Kidney capillary endothelial cell (primary cell): ENCODE measurements at places on chromosomes 6 and 20.

GRCh38 chr20:47713878-47714450 is 71.3 kb downstream of the SULF2 start:
- no peak for DNase-seq

- peak; percentile 96 for DNase-seq
These were observed 38.9 kb upstream of the PMEPA1 start for GRCh38 chr20:57748601-57749130.

DNA sequence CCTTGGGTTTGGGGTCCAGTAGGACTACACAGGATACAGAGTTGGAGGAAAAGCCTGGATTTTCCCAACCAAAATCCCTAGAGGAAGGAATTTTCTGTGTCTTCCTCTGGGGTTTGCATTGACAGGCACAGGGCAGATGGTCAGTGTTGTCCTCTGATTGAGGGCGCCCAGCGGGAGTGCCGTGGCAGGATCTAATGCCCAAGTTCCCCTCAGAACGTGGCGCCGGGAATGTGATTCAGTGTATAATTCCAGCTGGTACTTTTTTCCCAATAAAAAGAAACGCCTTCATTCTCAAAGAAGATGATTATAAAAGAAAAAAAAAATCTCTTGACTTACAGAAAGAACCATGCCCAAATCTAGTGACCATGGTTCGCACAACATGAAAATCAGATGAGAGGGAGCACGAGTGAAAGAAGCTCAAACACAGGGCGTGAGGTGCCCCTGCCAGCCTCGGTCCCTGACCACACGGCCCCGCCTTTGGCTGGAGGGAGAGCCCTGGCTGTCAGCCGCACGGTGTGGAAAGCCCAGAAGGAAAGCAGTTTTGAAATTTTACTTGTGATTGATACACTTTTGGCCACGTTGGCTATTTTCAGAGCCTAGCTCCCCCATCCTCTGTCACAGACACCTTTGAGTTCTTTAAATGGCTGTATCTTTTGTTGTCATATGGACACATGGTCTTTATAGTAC is 31.6 kb downstream of the VEGFA start:
- DNase-seq: no peak

- DNase-seq: no peak
These were observed 489.5 kb downstream of the CDH26 start for GRCh38 chr20:60447703-60448102.

- DNase-seq: no peak
These were observed 6.3 kb upstream of the NAA20 start for GRCh38 chr20:20010639-20011500.

DNA sequence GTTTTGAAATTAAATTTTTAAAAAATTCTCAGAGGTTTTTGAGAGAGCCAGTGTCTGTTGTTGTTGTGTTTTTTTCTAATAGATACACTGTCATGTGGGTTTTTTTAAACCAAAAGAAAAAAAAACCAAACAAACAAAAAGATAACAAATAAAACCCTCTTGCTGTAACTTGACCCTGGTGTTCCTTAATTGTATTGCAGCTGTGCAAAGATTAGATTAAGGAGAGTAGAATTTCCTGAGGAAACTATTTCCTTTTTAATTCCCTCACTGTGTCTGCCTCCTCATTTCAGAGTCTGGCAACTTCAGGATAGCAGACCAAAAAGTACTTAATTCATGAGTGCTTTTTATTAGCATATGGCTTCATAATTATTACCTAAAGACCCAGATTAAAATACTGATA is 281.9 kb downstream of the EPM2A start:
- DNase-seq: no peak

GRCh38 chr6:96302991-96303390 is 218.6 kb upstream of the UFL1 start:
- no peak for DNase-seq

DNA sequence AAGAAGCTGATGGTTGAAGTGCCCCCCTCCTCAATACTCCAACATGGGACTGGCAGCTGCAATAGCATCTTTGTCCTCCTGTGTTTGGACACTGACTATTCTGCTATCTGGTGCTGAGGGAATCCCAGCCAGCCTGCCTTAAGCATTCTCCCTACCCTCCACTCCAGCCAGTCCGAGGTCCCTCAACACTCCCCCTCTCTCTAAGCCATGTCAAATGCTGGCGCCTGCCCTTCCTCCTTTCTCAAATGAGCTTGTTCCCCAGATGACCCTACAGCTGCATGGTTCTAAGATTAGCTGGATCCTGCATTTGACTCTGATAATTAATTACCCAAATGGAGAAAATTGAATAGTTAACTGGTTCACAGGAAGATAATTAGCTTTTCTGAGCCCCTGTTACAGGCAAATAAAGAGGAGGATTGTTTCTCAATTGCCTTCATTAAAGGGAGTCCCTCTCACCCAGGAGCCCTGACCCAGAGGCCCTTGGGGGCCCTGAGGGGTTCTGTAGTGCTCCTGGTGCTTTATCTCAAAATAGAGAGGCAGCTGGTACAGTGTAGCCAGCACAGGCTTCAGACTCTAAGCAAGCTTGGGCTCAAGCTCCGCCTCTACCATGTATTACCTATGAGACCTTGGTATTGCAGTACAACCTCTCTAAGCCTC is 37.9 kb upstream of the CHD6 start:
- no peak for DNase-seq

DNA sequence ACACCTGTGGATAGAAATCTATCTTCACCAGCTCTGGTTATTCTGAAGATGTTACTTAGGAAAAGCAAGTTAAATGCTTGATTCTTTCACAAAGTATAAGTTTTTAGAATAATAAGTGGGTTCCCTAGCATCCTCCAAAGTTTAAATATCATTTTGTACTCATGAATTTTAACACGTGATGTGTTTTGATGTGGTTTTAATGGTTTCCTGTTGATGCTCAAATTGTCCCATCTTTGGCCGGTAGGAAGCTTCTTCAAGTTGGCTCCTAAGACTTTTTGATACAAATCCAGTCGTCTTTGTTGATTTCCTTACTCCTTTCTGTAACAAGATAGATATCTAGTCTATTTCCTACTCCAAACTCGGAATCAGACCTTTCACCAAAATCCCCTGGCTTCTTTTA is 94.5 kb upstream of the STXBP5 start:
- DNase-seq: no peak

GRCh38 chr6:107652526-107653182 is 162.7 kb downstream of the SOBP start:
- no peak for DNase-seq

DNA sequence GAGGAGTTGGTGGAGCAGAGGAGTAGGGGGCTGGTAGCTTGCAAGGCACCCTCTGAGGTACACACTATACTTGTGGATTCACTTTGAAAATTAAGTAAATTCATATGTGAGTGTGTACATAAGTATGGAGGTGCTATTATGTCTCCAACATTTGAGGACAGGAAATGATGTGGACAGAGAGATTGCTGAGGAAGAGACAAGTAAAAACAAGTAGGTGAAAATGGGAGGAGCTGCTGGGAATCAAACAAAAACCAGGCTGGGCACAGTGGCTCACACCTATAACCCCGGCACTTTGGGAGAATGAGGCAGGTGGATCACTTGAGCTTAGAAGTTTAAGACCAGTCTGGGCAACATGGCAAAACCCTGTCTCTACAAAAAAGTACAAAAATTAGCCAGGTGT is 69.2 kb upstream of the LYRM2 start:
- DNase-seq: no peak

- no peak for DNase-seq
These were observed 2.2 kb upstream of the CCDC167 start for GRCh38 chr6:37501632-37502491.

DNA sequence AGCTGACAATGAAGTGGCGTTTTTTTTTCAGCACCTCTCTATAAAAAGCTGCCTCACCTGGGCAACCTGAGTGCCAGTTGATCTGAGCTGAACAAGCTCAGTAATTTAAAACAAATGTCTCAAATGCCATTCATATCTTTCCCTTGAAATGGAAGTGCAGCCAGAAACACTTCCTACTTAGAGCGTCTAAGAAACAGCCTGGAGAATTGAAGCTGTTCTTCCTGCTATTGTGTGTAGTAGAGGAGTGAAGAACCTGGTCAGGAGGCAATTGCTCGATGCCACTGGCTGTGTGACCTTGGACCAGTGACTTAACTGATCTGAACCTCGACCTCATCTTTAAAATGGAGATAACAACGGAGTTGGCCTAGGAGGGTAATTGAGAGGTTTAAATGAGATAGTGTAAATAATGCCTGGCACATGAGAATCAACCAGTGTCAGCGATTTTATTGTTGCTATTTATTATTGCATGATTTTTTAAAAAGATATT is 95.4 kb upstream of the FOXQ1 start:
- DNase-seq: no peak

DNA sequence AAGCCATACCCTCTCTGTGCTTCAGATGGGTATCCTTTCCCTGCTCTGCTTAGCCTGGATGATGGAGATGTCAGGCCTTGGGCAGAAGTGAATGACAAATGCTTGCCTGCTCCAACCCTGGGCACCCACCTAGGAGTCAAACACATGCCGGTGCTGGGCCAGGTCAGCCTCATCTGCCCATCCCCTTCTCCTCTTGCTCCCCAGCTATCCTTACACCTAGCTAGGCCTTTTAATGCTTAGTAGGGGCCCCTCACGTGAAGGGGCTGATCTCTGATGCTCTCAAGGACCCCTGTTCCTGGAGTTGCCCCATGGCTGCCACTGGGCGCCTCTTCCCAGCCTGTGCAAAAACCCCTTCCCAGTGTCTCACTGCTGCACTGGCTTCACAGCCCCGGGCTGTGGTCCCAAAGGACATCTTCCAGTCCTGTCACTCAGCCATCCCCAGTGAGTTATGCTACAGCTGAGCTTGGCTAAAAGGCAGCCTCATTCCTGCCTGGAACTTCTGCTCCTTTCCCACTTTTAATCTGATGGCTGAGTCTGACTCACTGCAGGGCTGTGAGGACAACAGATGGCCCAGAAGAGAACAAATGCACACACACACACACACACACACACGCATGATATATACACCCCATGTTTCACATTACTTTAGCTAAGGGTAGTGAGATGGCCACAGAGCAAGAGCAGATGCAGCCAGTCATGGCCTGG is 12.8 kb upstream of the SDCBP2 start:
- no peak for DNase-seq

DNA sequence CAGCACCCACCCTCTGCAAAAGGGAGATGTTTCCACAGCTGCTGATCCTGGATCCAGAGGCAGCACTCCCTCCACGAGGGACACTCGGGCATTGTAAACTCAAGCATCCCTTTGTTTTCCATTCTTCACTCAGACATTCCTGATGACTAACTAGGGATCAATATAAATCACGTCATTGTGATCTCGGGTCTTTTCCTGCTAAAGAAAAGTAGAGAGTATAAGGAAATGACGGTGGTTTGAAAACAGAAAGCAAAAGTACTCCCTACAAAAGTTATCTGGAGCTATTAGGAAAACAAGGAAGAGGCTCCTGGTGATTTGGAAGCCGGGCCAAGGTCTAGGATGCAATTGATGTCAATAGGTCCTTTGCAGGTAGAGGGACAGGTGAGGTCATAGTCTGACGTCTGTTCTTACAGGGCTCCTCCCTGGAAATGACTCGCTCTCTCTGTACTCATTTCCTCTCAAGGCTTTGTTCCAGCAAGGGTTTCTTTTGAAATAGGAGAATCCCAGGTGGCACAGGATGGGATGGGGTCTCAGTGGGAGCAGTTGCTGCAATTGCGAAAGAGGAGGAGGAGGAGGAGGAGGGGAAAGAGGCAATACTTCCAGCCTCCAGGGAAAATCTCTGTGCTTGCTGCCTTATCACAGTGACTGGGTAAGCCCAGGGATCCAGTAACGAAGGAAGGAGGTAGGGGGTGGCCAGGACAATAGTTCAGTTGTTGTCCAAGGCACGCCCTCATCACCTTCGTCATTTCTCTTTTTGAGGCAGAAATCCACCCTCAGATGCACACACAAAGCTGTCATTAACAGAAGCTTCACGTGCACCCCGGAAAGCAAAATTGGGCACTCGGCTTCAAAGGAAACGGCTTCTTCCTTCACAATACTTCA is 222.8 kb downstream of the LY86 start:
- peak; percentile 77 for DNase-seq

DNA sequence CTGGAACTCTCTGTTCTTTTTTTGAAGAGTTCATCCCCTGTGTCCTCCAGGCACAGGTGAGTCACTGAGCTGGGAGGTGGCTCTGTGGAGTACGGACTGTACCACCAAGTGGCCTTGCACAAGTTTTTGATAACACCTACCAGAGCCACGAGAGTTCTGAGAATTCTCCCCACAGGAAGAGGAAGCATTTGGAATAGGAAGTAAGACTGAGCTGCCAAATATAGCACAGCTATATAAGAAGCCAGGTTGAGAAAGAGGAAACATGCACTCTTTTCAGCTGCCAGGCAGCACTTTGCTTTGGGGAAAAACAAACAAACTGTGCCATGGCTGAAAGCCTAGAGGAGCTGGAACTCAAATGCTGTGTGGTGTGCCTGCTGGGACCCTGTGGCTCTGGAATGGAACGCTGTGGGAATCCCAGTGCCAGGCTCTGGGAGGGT is 70.8 kb upstream of the RIPOR2 start:
- DNase-seq: peak; percentile 21

DNA sequence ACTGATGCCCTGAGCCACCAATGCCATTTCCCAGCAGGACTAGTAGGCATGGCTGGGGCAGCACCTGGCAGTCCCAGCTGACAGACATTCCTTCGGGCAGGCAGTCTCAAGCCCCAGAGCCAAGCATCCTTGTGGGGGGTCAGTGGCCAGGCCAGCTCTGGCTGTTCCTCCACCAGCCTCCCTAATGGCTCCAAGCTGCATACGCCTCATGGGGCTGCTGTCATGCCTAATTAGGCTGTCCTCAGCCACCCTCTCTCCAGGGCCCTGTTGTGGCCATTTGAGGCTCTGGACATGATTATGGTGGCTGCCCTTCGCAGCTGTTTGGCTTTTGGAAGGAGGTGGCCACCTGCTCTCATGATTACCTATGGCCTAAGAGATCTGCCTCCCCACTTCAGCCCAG is 79.4 kb downstream of the DLGAP4 start:
- no peak for DNase-seq

DNA sequence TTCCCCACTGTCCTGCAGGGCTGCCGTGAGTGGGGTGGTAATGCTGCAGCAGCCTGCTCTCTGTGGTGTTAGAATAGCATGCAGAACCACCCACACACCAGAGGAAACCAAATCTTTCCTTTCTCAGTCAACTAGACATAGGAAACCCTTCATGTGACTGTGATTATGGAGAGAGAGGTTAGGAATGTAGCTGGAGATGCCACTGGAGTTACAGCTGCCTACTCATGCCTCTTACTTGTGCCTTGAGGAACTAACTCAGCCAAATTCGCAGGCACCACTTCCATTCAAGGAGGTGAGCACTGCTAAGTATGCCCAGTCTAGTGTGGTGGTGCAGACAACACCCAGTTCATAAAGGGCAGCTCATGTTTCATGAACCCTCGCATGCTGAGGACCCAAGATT is 27.4 kb downstream of the MUC22 start:
- DNase-seq: no peak

- DNase-seq: no peak
These were observed 575 bp upstream of the MICAL1 start for GRCh38 chr6:109456111-109456583.

GRCh38 chr6:20998748-20999448 is 464.6 kb downstream of the CDKAL1 start:
- no peak for DNase-seq

DNA sequence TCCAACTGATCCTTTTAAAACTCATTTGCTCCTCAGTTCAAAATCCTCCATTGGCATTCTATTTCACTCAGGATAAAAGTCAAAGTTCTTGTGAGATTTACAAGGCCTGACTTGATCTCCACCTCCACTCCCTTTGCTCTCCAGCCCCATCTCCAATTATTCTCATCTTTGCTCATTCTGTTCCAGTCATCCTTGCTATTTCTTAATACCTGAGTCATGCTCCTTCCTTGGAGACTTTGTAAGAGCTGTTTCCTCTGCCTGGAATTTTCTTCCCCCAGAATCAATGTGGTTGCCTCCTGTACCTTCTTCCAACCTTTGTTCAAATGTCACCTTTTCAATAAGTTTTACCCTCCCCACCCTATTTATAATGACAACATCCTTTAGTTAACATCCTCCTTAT is 373.5 kb downstream of the HTR1B start:
- DNase-seq: no peak
